Lung microvascular endothelial cell (primary cell): ENCODE measurements at places on chromosomes 16 and 17. TPM values are rescaled to one million over a fixed set of nuclear protein-coding genes. Genes with fewer than 3 reads are reported as not detected.

GGA3 gene
- 6.1 and 10.5 TPM in 2 replicates for total RNA-seq

TLCD2 gene
- total RNA-seq = 0.87 and 1.2 TPM in 2 replicates

HASPIN gene
- total RNA-seq = 1.6 and 3.3 TPM in 2 replicates

NACA2 gene
- not detected in 2 replicates for total RNA-seq

TMEM92 gene
- total RNA-seq = not detected in 2 replicates

PRKCB gene
- under 0.01 TPM in 1 of 2 replicates, not detected in the other for total RNA-seq

HS3ST3A1 gene
- under 0.01 and 0.99 TPM in 2 replicates for total RNA-seq

PAQR4 gene
- 2.6 and 4.1 TPM in 2 replicates for total RNA-seq

STAT5A gene
- 33.1 and 44.2 TPM in 2 replicates for total RNA-seq

SLC47A1 gene
- 0.22 and 0.40 TPM in 2 replicates for total RNA-seq

TVP23A gene
- not detected in 2 replicates for total RNA-seq

CFAP97D1 gene
- total RNA-seq = not detected in 2 replicates

STAC2 gene
- total RNA-seq = not detected in 2 replicates

G6PC1 gene
- not detected in 2 replicates for total RNA-seq

KRT32 gene
- not detected in 2 replicates for total RNA-seq

MSI2 gene
- total RNA-seq = 5.7 and 8.3 TPM in 2 replicates

KRT17 gene
- 0.22 TPM in 1 of 2 replicates, not detected in the other for total RNA-seq

ABCA6 gene
- total RNA-seq = 5.2 and 19.0 TPM in 2 replicates

DPEP2 gene
- total RNA-seq = 3.3 and 8.9 TPM in 2 replicates

PRSS36 gene
- 0.22 and 0.99 TPM in 2 replicates for total RNA-seq

CCL23 gene
- total RNA-seq = 0.65 and 0.99 TPM in 2 replicates

KRT31 gene
- total RNA-seq = not detected in 2 replicates

TPSG1 gene
- total RNA-seq = not detected in 2 replicates

MFSD6L gene
- total RNA-seq = not detected in 2 replicates

NKD1 gene
- total RNA-seq = under 0.01 TPM in 2 replicates

NAGS gene
- 2.0 and 5.0 TPM in 2 replicates for total RNA-seq

SLC35G3 gene
- total RNA-seq = not detected in 2 replicates

FAM171A2 gene
- 6.3 and 8.1 TPM in 2 replicates for total RNA-seq

RAB40C gene
- total RNA-seq = 6.8 and 10.9 TPM in 2 replicates

CSHL1 gene
- total RNA-seq = not detected in 2 replicates

CHMP1A gene
- 59.3 and 81.5 TPM in 2 replicates for total RNA-seq

TUBD1 gene
- total RNA-seq = 5.0 and 8.3 TPM in 2 replicates

SSTR5 gene
- 0.20 and 0.22 TPM in 2 replicates for total RNA-seq

NOXO1 gene
- total RNA-seq = under 0.01 TPM in 2 replicates

FN3K gene
- 3.3 and 4.0 TPM in 2 replicates for total RNA-seq

KRTAP4-3 gene
- total RNA-seq = not detected in 2 replicates

LPCAT2 gene
- 2.8 and 8.7 TPM in 2 replicates for total RNA-seq

SLC39A11 gene
- 6.5 and 12.7 TPM in 2 replicates for total RNA-seq

SLC38A8 gene
- total RNA-seq = not detected in 2 replicates

TNFRSF17 gene
- total RNA-seq = not detected in 2 replicates

SRCAP gene
- total RNA-seq = 16.6 and 24.8 TPM in 2 replicates

TMEM235 gene
- 0.22 and 0.79 TPM in 2 replicates for total RNA-seq

NR1D1 gene
- 0.65 and 1.2 TPM in 2 replicates for total RNA-seq

PRAC2 gene
- total RNA-seq = not detected in 2 replicates

TBC1D3B gene
- 0.44 and 0.99 TPM in 2 replicates for total RNA-seq

TNFRSF13B gene
- total RNA-seq = not detected in 2 replicates

VPS9D1 gene
- 4.1 and 4.4 TPM in 2 replicates for total RNA-seq

CHAD gene
- total RNA-seq = under 0.01 TPM in 1 of 2 replicates, not detected in the other

EME1 gene
- total RNA-seq = 0.79 and 1.5 TPM in 2 replicates

SMIM36 gene
- total RNA-seq = not detected in 2 replicates

PRSS21 gene
- total RNA-seq = 0.40 and 2.2 TPM in 2 replicates

KRTAP9-4 gene
- not detected in 2 replicates for total RNA-seq

C17orf58 gene
- 20.9 and 32.7 TPM in 2 replicates for total RNA-seq

CLEC18C gene
- under 0.01 TPM in 2 replicates for total RNA-seq
